NCI-H524 treated with DMSO at 0.1 percent for 48 hours (cell line): ENCODE measurements at places on chromosomes 16 and 17.

- DNase-seq, result no peak
Measured at GRCh38 chr16:58307583-58308312, 12.9 kb upstream of the PRSS54 start.

- DNase-seq, result no peak
Measured at GRCh38 chr16:88349903-88350900, 32.6 kb upstream of the ZNF469 start.

DNA sequence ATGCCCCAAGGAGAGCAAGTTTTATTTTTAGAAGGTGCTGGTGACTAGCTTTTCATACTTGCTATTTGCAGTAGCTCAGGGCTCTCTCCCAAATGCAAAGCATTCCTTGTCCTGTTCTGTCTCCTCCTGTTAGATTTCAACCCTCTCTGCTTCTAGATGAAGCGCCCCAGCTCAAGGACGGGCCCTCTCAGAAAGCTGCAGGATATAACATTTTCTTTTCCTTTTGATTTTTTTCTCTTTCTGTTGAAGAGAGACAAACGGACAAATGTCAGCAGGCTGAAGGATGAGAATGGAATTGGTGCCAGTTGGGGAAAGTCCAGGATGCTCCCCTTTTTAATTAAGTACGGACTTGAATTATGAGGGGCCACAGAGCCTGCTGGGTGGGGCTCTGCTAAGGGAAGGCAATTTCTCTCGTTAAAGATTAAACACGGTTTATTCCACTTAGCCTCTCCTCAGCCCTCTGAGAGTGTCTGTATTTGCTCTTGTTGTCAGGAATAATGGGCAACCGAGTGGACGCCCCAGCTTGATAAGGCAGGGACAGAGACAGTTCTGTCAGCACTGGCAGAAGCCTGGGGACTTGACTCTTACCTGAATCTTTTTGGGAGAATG lies 6.2 kb upstream of the ETV4 start:
- DNase-seq, result no peak

DNA sequence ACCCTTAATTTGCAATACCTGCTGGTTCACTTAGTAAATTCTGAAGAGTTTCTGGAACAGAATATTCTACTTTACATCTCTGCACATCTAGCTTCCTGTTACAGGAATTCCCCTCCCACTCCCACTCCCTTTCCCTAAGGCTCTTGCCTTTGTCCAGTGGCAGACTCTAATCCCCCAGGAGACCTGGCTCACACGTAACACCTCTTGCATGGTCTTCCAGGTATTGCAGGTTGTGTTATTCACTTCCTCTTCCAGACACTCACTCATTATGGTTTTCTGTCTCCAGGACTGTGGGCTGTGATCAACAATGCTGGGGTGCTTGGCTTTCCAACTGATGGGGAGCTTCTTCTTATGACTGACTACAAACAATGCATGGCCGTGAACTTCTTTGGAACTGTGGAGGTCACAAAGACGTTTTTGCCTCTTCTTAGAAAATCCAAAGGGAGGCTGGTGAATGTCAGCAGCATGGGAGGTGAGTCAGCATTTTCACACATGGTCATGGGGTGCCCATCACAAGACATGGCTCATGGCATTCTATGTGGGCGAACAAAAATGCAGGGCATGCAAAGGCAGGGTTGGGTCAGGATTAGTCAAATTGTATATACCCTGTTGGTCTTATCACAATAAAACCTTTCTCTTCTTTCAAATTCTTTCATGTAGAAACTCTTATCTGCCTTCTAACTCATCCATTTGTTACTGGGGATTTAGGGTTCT lies 35.8 kb downstream of the HSD17B2 start:
- DNase-seq, result no peak

DNA sequence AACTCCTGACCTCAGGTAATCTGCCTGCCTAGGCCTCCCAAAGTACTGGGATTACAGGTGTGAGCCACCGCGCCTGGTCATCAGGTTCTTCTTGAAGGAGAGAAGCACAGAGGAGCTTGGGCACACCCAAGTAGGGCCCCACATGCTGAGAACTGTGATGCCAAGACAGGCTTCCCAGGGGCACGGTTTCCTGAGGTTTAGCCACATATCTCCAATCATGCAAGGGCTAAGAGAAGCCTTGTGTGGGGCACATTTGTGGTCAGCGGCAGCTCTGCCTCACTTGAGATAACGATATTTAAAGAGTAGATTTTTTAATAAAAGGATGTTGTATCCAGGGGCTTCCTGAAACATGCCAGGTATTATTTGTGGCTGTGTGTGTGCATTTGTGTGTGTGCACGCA lies 46.9 kb downstream of the CUEDC1 start:
- no peak for DNase-seq

DNA sequence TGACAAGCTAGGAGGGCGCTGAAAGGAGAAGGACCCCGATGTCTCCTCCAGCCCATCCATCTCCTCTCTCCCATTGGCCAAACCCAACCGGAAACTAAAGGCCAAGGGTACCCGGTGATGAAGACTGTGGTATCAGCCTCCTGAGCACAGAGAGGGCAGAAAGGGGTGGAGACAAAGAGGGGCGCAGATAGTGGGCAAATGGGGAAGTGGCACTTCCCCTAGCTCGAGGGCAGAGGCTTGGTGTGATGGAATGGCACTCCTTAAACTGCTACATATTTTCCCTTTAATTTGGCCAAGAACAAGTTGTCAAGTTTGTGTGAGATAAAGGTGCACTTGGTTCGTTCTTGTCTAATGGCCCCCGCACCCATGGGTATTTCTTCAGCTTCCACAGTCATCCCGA lies 27.8 kb downstream of the IL4R start:
- no peak for DNase-seq
